ENCODE measurements at places on chromosomes 11 and 22.

- no peak for DNase-seq
Observed at GRCh38 chr11:13896175-13896980, 66.1 kb upstream of the SPON1 start.

DNA sequence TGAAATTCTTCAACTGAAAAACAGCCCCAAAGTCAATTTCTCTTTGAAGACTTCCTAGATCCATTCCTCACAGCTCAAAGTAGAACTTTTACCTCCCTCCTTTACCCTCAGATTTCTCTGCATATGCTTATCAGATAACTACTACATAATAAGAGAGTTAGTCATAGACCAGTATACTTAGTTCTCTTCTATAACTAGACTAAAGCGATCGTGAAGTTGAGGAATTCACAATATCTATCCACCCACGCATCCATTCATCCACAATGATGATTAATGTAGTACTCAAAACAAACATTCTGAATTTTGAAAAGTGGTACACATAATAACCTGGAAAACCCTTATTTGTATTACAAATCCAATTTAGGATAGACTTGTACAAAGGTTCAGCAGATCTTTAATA is 800.9 kb upstream of the TENM4 start:
- DNase-seq: no peak

- peak; percentile 48 for DNase-seq
Observed at GRCh38 chr11:32893343-32894148, 935 bp downstream of the QSER1 start.

DNA sequence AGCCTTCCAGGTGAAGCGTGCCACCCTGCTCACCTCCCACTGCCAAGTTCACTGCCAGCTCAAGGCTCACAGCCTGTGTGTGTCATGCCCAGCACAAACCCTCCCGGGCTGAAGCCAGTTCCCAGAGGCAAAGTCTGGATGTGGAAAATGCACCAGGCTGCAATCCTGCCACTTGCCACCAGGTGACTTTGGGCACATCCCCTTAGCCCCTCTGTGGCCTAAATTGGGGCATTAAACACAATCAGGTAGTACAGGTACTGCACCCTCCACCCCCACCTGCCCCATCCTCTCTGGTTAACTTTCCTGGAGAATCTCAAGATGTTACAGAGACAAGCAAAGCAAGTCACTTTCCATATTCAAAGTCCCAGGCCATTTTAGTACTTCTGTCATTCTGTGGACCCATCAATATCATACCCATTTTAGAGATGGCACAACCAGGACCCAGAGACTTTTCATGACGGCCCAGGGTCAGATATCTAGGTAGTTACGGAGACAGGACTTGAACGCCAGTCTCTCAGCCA is 1.8 kb upstream of the RASD2 start:
- DNase-seq: no peak

DNA sequence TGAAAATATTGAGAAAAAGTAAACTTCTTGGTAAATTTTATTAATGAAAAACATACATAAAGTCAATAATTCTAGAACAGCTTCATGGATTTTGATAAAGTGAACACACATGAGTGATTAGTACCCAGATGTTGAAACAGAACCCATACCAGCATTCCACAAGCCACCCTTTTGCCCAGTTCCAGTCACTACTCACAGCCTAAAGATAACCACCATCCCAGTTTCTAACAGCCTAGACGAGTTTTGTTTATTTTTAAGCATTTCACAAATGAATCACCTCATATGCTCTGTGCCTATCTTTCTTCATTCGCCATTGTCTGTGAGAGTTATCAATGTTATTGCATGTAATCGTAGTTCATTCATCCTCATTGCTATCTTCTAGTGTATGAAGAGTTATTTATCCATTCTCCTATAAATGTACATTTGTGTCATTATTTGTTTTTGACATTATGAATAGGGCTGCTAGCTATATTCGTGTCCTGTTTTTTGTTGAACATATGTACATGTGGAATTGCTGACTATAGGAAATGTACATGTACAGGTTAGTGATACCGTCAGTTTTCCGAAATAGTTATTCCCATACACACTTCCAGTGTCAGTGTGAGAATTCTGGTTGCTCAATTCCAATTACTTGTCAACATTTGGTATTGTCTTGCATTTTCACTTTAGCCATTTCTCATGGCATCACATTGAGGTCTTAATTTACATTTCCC is 44.5 kb upstream of the TEAD1 start:
- DNase-seq: no peak

GRCh38 chr11:128906185-128907050 is 15.3 kb downstream of the KCNJ5 start:
- no peak for DNase-seq

DNA sequence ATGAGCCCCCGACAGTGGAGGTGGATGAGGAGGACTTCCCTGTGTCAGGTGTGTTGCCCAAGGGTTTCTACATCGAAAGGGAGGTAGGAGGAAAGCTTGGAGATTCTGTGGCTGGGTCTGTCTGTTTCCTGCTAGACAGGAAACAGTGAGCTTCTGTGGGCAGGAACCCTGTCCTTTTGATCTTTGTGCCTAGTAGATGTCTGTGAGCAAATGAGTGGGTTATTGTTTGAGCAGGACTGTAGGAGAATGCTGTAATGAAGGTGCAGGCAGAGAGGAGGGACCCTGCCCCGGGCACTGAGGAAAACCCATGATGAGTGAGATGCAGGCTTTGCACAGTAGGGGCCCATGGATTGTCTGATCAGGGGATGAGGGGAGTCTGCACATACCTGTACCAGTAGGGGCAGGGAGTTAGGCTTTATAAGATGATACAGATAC is 14.0 kb downstream of the USP35 start:
- no peak for DNase-seq

GRCh38 chr11:7904917-7905316 is 26.2 kb downstream of the OR10A6 start:
- DNase-seq: no peak

- no peak for DNase-seq
Observed at GRCh38 chr11:3707176-3707575, 36.0 kb upstream of the CHRNA10 start.

DNA sequence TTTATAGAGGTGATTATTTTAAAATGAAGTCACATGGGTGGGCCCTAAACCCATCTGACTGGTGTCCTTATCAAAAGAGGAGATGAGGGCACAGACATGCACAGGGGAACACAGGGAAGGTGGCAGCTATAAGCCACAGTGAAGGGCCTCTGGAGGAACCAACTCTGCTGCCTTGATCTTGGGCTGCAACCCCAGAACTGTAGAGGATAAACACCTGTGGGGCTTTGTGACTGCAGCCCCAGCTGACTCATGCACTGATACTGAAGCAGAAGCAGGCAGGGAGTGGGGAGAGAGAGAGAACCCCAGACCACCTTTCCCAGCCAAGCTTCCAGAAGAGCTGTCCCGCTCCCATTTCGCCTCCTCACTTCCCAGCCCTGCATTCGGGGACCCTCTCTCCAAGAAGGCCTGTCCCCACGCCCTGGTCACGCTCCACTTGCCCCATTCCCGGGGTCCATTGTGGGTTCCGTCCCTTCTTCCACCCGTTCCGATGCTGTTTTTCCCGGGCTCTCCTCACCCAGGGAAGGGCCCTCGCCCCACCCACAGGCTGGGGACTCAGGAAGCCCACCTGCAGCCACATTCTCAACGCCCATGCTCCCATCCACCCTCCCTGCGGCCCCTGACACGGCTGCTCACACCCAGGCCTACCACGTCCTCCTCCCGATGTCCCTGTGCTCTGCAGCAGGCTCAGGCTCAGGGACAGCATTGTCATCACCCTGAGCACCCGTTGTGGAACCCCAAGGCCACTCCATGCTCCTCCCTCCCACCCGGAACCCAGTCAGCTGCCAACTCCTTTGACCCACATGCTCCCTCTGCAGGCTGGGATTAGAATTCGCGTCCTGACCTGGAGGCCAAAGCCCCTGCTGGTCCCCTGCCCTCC is 90.8 kb upstream of the SHANK2 start:
- DNase-seq: no peak

DNA sequence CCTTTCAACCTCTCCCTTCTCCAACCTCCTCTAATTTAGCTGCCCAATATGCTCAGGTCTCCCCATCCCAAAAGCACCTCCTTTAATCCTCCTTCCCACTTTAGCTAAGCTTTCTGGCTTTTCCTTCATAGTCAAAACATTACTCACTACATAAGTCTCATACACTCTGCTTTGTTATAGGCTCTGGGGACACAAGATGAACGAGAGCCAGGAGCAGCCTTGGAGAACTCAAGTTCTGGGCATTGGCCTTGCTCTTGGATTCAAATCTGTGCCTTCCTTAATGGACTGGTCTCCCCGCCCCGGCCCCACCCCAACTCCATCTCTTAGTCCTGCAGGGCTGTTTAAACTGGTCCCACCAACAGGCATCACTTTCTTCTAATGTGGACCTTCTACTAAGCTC is 11.4 kb upstream of the HPX start:
- DNase-seq: no peak

DNA sequence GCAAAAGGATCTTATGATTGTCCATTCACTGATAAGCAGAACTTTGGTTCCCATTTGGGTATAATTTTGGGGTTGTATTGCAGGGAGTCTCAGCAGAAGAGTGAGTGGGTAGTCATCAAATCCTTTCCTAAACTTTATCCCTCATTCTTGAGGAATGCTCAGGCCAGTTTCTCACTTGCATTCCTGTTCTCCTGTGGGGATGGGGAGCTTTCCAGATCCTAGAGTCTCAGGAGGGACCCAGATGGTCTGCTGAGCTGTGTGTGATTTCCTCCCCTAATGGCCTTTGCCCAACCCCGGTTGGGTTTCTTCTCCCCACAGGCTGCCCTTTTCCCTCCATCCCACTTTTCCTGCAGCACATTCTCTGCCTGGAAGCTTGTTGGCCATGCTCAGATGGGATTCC is 79.9 kb downstream of the MIAT start:
- no peak for DNase-seq

DNA sequence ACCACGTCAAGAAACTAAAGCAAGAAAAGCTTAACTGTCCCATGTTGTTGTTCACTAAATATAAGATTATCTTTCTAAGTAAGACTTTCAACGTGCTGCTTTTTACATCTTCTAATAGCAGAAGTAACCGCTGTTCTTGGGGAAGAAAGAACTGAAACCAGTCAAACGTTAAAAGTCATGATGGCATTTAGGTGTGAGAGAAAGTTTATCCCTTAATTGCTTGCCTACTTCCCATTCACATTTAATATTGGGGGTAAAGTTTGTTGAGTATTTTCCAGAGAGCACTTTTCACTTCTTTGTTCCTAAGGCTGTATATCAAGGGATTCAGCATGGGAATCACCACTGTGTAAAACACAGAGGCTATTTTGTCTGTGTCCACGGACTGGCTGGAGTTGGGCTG is 970 bp downstream of the OR5B21 start:
- no peak for DNase-seq

- no peak for DNase-seq
Observed at GRCh38 chr11:134759855-134760254, 347.8 kb upstream of the B3GAT1 start.

- no peak for DNase-seq
Observed at GRCh38 chr22:35053060-35053835, 12.7 kb upstream of the ISX start.

- peak; percentile 61 for DNase-seq
Observed at GRCh38 chr11:75867778-75868374, 52.9 kb downstream of the UVRAG start.

DNA sequence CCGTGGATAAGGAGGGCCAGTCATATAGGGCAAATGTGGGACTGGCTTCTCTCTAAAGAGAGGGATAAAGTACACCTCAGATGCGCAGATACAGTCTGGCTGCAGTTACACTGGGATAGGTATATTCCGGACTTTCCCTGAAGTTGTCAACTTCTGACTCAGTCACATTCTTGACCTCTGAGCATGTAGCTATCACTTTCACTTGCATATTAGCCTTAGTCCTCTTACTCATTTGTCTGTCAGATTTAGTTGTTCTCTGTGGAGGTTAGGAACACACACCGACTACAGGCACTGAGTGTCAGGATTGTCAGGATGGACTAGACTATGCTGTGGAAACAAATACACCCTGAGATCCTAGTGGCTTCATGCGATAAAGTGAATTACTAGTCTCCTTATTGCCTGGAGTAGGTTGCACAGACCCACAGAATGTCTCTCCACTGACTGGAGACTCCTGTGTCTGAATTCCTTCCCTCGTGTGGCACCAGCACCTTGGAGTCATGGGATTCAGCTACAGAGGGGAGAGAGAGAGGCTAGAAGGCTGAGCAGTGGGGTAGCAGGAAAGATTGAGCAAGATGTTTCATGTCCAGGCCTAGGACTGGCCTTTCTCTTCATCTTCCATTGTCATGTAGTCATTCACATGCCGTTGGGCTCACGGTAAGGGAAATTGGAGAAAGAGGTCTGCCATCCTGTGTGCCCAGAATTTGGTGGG is 654.3 kb downstream of the NTM start:
- no peak for DNase-seq

- no peak for DNase-seq
Observed at GRCh38 chr22:31738566-31738965, 11.4 kb downstream of the PRR14L start.

DNA sequence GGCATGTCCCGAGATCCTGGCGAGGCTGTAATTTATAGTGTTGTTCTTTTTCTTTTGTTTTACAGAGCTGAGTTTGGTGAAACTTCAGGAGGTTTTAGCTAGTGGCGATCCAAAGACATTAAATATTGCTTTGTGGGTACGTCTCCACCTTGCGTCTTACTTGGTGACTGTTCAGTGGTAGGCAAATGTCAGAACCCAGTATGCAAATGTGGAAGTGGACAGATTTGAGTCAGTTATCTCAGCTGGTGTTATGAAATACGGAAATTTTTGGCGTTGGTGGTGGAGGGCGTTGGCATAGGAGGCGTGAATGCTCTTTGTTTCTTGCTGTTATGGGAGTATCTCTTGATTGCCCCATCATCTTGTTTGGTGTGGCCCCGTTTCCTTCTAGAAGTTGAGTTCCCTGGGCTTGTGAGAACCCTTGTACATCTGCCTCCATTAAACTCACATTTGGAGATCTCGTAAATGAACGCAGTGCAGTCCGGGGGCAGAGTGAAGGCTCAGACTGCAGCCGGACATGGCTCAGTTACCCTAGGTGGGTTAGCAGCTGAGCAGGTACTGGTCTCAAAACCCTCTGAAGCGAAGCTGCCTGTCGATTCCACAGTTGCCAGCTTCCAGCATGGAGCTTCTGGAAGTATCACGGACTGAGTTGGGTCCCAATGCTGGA is 39.9 kb downstream of the PTPRJ start:
- DNase-seq: peak; percentile 58

DNA sequence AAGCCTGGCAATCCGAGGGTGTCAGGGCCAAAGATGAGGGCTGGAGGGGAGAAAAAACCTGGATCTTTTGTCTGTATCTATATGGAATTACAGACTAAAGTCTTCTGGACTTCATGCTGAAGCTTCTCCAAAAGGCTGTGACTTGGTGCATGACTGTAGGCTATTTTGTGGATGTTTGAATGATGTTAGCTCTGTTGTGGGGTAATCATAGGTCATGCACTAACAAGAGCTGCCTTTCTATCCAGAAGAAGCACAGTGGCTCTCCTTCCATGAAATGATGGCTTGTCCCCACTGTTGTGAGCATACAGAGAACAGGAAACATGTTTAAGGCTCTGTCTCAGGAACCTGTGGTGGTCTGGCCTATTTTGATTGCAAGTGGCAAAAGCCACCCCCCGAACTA is 263.3 kb upstream of the PLET1 start:
- DNase-seq: no peak
